Epithelial cell of proximal tubule (primary cell): ENCODE measurements at places on chromosomes 11 and 22. TPM values are rescaled to one million over a fixed set of nuclear protein-coding genes. Genes with fewer than 3 reads are reported as not detected.

GRCh38 chr11:88340366-88340935 lies 2.9 kb upstream of the CTSC start:
- DNase-seq: no peak

DNA sequence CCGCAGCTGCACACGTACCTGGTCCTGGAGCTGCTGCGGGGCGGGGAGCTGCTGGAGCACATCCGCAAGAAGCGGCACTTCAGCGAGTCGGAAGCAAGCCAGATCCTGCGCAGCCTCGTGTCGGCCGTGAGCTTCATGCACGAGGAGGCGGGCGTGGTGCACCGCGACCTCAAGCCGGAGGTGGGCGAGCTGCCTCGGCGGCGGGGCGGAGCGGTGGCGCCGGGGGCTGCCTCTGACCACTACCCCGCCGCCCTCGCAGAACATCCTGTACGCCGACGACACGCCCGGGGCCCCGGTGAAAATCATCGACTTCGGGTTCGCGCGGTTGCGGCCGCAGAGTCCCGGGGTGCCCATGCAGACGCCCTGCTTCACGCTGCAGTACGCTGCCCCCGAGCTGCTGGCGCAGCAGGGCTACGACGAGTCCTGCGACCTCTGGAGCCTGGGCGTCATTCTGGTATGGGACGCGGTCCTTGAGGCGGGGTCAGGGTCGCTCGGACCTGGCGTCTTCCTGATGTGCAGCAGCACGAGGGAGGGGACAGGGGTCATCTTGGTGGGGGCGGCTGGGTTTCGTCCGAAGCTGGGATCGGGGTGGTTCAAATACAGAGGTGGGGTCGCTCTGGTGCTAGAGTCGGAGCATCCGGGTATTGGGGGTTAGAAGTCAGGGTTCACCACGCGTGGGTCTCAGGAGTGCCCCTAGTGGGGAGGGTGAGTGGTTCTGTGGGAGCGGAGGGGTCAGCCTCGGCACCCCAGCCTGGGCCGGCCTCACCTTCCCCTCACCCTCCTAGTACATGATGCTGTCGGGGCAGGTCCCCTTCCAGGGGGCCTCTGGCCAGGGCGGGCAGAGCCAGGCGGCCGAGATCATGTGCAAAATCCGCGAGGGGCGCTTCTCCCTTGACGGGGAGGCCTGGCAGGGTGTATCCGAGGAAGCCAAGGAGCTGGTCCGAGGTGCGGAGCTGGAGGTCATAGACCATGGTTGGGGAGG lies 10.8 kb downstream of the RPS6KA4 start:
- no peak for DNase-seq

DNA sequence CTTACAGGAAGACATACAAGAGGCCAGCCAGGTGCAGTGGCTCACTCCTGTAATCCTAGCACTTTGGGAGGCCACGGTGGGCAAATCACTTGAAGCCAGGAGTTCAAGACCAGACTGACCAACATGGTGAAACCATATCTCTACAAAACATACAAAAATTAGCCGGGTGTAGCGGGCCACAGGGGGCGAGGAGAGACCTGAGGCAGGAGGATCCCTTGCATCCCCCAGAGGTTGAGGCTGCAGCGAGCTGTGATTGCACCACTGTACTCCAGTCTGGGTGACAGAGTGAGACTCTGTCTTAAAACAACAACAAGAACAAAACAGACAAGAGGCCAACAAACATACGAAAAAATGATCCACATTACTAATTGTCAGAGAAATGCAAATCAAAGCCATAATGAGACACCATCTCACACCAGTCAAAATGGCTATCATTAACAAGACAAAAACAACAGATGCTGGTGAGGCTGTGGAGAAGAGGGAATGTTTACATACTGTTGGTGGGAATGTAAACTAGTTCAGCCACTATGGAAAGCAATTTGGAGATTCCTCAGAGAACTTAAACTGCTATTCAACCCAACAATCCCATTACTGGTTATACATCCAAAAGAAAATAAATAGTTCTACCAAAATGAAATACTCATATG lies 498.8 kb upstream of the ARHGAP42 start:
- no peak for DNase-seq

DNA sequence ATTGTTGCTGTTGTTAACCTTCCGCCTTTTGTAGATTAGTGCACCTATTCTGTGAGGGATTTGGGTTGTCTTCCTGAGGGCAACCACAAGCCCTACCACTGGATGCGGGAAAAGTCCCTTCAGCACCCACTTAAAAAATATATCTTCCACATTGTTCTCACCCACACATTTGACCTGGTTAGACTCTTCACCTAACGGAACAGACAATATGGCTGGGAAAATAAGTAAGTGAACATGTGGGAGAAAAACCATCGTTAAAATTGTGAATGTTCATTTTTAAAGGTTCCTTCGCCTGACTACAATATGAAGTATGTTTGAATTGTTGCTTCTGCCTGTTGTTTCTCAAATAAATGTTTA lies 72.0 kb upstream of the MPEG1 start:
- no peak for DNase-seq

DNA sequence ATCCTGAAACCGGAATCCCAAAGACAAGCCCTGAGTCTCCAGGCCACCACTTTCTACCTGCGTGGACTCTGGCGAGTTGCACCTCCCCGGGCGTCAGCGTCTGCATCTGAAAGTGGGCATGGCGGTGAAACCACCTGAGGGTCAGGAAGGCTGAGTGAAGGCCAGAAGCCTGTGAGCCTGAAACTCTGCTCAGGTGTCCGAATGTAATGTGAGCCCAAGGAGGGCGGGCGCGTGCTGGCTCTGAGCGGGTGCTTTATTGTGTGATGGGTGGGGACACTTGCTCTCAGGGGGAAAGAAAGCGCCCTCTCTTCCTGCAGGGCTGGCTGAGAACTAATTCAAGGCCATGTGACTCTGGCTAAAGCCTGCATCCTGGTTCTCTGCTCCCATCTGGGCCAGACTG lies 135.6 kb downstream of the ST3GAL4 start:
- no peak for DNase-seq

Gene OR2AG2
- total RNA-seq: 0.14 TPM in 1 of 2 replicates, not detected in the other
